Naive thymus-derived CD8-positive, alpha-beta T cell (primary cell): ENCODE measurements at places on chromosomes 6 and 20. TPM values are rescaled to one million over a fixed set of nuclear protein-coding genes. Genes with fewer than 3 reads are reported as not detected.

Gene SEL1L2
- not detected for total RNA-seq

Gene CFAP61
- not detected for total RNA-seq

Gene CDK5RAP1
- total RNA-seq = 53.3 TPM

Gene BPIFB2
- not detected for total RNA-seq

Gene CNKSR3
- total RNA-seq = not detected

Gene SRMS
- total RNA-seq = not detected

- no peak for DNase-seq
Measured at GRCh38 chr20:61855286-61855685, 210.4 kb downstream of the TAF4 start.

GRCh38 chr6:127515234-127515793 lies 3.8 kb downstream of the MTCL3 start:
- no peak for DNase-seq

DNA sequence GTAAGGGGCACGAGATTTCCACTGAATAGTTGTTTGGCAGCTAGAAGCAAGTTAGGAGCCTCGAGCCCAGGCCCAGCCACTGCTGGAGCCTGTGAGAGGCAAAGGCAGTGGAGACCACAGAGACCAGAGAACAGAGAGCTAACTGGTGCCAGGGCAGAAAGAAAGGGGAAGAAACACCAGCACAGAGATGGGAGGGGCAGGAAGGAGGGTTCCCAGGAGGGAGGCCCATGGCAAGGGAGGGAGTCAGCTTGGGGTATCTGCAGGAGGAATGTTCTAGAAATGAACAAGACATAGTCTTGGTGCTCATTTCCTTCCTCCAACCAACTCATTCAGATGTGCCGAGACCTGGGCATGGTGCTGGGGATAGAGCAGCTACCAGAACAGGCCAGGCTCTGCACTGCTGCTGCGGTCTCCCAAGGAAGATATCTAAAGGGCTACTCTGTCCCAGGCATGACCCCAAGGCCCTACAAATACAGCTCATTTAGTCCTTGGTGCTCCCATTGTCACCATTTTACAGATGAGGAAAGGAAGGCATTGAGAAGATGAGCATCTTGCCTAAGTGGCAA lies 10.7 kb downstream of the ANGPT4 start:
- DNase-seq = no peak

DNA sequence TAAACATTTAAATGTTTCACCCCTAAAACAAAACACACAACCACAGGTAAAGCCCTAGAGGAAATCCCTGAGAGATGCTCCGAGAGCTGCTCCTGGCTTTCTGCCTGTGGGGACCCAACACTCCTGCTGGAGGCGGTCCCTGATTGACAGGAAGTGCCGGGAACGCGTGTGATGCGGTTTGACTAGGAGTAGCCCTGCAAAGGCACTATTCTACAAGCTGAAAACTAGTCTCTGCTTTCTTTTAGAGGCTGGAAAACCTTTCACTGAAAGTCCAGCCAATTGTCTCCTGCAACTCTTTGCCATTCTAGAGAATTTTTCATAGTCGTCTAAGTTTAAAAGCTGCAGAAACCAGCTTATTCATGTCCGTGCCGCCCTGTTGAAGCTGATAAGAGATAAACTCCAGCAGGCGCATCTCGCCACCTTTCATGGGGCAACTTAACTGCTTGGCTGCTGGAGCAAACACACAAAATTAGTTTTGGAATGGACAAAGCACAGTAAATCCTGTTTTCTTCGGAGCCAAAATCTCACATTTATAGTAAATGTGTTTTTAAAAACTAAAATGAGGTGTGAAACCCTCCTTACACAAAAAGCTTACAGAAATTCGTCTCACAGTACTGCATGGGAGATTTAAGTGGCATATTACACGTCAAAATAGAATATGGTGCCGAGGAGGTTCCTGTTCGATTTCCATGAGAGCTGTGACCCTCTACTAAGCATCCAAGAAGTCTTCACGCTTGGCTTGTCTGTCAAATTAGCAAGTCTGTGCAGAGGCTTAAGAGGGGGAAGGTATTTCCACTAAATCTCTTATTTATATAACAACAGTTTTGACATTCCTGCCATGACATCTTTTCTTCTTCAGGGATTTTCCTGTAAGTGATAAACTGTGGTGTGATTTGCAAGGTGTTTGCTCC lies 46.9 kb downstream of the DACT2 start:
- no peak for DNase-seq

DNA sequence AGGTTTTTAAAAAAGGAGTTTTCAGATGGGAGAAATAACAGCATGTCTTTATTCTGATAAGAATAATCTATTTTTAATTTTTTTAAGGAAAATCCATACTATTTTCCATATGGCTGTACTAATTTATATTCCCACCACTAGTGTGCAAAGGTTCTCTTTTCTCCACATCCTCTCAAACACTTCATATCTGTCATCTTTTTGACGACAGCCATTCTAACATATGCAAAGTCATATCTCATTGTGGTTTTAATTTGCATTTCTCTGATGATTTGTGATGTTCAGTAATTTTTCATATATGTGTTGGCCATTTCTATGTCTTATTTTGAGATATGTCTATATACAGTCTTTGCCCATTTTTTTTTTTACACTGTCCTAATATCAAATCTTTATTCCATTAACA lies 280.6 kb upstream of the RUNX2 start:
- DNase-seq = no peak

GRCh38 chr6:56649782-56650181 lies 7.1 kb upstream of the DST start:
- DNase-seq = no peak

- DNase-seq = no peak
Measured at GRCh38 chr20:44199877-44200276, 10.7 kb downstream of the OSER1 start.

- no peak for DNase-seq
Measured at GRCh38 chr6:156434795-156435190, 342.4 kb upstream of the ARID1B start.

- no peak for DNase-seq
Measured at GRCh38 chr20:62621251-62622110, 20.8 kb upstream of the SLCO4A1 start.

DNA sequence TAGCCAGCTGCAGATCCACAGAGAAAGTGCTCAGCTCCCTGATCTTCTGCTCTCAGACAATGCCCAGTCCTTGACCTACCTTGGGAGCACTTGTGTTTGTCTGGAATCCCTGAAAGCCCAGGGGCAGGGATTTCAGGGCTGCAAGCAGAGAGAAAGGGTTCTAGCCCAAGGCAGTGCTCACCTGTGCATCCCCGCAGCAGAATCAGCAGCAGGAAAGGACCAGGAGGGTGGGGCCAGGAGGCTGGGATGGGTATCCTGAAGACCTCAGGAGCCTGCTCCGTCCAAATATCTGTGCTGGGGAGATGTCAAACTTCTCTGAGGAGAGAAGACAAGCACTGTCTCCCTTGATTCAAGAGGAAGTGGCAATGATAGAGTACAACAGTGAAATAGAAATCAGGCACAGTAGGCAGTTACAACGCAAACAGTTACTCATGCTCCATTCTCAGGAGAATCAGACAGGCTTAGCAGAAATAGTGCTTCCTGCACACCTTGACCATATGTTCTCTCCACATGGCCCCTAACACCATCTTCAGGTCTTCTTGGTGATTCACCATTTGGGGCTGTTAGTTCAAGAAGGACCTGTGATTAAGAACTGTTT lies 28.7 kb upstream of the SIRPG start:
- no peak for DNase-seq

GRCh38 chr6:154491567-154492470 lies 18.7 kb downstream of the CNKSR3 start:
- DNase-seq = no peak

- DNase-seq = no peak
Measured at GRCh38 chr6:140977403-140977802, 1155.3 kb upstream of the GJE1 start.

DNA sequence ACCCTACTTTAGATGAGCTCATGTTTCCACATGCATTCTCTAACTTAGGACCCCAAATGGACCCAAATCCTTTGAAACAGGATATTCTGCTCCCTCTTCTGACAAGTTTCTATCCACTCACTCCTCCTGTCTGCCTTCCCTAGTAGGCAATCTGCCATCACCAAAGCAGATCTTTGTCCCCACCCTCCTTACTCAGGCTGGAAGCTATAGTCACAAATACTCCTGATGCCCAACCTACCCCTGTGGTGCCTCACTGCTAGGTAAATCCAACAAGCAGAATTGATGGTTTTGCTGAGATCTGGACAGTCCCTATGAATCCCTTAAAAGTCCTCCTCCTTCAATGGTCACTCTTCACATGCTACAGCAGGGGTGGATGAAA lies 21.7 kb downstream of the ELOVL5 start:
- no peak for DNase-seq

DNA sequence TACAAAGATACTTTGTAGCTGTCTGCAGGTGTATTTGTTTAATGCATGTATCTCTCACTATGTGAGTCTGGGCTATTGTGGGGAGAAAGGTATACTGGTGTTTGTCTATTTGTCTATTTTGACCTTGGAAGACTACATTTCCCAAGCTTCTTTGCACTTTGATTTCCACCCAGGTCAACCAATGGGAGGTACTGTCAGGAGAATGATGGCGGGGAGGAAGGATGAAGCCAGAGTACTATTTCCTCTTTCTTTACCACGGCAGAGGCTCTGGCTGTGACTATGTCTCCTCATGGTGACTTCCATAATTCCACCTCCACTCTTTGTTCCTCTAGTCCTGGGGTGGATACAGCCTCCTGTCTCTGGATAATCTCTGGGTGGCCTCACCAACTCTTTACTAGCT lies 23.1 kb downstream of the LBP start:
- DNase-seq = no peak

DNA sequence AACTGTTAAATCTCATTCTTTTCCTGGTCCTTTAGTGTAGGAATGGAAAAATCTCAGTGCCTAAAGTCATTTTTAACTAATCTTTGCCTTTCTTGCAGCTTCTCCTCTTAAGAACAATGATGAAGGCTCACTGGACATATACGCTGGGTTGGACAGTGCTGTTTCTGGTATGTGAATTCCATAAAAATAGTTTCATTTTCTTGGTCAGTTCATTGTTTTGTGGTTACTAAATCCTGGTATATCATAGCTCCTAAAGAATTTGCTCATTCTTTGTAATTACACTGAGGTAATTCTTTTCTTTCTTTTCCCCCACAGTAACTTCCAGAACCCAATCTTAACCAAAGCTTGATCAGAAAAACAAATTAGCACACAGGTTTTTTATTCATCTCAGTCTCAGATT lies 23.4 kb downstream of the CASP8AP2 start:
- no peak for DNase-seq

GRCh38 chr6:97717086-97717485 lies 434.1 kb upstream of the MMS22L start:
- no peak for DNase-seq

GRCh38 chr6:92684386-92684785 lies 735.0 kb downstream of the EPHA7 start:
- no peak for DNase-seq

- DNase-seq = no peak
Measured at GRCh38 chr6:37704923-37705238, 7.2 kb upstream of the MDGA1 start.
